ENCODE measurements at places on chromosomes 2 and 18. TPM values are rescaled to one million over a fixed set of nuclear protein-coding genes. Genes with fewer than 3 reads are reported as not detected.

Gene ITGB1BP1
- 77.4 TPM for total RNA-seq

Gene PDCD1
- not detected for total RNA-seq

Gene TMEM18
- total RNA-seq = 27.5 TPM

Gene FAM124B
- total RNA-seq = not detected

Data from bronchus fibroblast of lung (primary cell).